ENCODE measurements at places on chromosomes 16 and 17.

- DNase-seq: no peak
These were observed 19.2 kb upstream of the ABAT start for GRCh38 chr16:8655184-8655717.

DNA sequence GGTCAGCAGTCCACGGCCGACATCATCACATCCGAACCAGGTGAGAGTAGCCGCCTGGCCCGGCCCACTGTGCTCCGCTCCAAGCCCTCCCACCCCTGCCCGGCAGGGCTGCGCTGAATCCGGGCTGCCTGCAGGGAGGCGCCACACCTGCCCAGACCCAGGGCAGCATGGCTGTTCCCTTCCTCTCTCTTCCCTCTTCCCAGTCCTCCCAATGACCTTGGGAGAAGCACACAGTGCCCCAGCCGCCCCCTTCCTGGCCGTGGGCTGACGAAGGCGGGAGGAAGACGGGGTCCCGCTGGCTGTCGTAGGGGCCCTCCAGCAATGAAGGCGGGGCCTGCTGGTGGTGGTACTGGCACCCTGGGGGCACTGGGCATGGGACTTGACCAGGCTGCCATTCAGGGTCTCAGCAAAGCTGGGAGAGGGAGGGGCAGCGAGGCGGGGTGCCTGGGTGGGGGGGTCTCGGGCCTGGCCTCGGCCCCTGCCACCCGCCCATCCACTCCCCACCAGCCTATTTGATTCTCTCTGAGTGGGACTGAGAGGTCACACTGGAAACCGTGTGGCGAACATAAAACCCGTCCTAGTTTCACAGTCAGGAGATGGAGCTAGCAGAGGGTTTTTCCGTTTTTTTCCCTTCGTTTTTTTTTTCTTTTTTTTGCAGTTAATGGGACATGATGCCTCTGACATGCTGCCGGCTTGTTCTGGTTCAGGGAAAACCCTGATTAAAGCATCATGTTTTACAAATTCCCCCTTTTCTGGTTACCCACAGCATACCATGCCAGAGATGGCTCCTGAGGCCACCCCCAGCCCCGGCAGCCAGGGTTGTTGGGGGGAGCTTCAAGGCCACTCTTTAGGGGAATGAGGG lies 50.6 kb downstream of the BAHCC1 start:
- DNase-seq: no peak

DNA sequence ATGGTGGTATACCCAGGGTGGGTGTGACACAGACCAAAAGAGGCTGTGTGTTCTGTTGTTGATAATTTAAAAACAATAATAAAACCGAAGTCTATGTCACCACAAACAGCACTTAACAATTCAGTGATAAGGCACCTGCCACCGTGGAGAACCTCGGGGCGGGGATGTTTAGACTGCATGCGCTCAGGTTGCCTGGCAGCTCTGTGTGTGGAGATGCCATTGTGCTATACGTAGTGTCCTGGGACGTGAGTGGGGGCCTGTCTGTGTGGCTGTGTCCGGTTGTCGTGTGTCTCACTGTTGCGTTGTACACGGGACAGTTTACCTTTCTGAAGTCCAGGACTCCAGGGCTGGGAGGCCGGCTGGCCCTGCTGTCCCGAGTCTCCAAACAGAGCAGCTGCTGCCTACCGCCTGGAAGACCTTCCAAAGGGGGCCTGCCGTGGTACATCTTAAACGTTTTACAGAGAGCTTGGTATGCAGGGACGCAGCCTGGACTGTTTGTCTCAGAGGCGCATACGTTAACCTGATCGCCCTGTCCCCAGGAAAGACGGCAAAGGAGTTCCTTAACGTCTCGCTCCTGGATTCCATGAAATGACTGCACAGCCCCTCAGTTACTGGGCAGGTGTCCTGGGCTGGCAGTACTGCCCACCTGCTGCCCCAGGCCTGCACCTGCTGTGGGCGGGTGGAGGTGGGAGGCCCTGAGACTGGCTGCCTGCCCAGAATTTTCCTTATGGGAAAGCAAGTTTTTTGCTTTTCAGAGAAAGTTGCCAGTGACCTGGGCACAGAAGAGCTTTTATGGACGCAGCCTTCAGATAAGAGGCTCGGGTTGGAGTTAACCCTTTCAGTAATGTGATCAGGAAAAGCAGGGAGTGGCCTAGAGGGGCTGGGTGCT lies 19.0 kb downstream of the SPIRE2 start:
- no peak for DNase-seq

GRCh38 chr17:27203241-27203640 lies 90.7 kb upstream of the WSB1 start:
- DNase-seq: no peak

GRCh38 chr17:69567130-69567529 lies 152.6 kb downstream of the MAP2K6 start:
- DNase-seq: peak; percentile 9

DNA sequence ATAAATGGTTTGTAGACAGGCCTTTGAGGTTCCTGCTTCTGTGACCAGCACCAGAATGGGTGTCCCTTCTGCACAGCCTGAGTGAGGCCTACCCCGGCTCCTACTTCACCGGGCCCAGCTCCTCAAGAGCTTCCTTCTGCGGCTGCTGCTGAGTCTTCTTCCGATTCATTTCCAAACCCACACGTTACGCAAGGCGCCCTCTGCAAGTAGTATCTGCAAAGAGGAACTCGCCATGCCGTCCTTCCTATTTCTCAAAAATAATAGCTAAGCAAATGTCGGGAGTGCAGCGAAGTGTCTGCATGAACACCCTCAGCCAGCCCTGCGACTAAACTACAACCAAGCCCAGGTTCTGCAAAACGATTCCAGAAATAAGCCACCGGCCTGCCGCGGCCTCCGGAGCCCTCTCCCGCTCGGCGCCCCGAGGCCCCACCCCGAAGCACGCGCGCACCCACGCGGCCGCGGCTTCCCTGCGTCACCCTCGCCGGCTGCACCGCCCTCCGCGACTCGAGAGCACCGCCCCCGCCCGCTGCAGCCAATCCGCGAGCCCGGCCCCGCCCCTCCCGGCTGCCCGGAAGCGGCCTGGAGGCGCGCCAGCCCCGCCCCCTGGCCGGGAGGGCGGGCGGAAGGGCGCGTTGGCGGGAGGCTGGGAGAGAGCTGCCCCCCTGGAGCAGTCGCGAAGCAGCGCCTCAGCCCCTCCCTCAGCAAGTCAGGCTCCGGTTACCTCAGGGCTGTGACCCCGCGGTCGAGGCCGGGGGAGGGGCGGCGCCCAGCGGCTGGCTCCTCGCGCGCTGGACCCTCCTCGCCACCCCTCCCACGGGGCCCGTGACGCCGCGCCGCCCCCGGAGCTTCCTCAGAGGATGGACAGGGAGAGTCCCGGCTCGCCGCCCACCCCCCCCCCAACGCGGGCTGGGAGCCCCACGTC lies 8.3 kb downstream of the MNT start:
- peak; percentile 96 for DNase-seq
